Muscle of back (tissue), 13 donors: ENCODE measurements at places on chromosomes 5 and 9. TPM values are rescaled to one million over a fixed set of nuclear protein-coding genes. Genes with fewer than 3 reads are reported as not detected.

- DNase-seq, result no peak
These were observed 20.3 kb downstream of the NEK6 start for GRCh38 chr9:124278054-124278540.

GRCh38 chr5:78649211-78649695 is 681 bp upstream of the LHFPL2 start:
- DNase-seq, result peak; percentile 47

- DNase-seq, result no peak
These were observed 2.2 kb downstream of the THBS4 start for GRCh38 chr5:80037366-80037765.

DNA sequence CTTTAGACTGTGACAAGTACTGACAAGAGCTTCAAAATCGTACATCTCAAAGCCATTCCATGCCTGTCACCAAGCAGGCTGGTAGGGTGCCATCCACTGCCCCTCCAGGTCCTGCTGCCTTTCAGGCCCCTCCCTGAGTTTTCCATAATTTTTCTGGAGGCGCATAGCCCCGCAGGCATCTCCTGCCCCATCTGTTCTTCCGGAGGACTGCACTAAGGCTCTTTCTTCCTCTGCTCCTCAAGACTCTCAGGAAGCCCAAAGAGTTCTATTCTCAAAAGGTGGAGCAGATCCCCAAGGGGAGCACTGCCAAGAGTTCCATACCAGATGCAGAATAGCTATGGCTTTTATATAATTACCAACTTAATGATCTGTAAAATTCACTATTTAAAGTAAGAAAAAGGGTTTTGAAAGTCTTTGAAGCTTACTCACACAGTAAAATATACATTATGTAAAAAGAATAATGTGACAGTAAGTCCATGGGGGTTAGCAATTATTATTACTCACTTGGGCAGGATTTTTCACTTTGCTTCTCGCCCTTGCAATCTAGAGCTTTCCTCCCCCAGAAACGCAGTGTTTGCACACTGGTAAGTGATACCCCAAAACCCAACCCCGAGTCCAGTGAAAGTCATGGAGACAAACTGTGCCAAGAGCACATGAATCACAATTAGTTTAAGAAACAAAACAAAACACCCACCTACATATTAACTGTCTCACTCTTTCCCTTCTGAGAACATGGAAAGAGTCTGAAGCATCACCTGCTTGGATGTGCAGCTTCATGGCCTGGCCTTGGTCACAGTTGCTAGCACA is 114.1 kb upstream of the DAPK1 start:
- no peak for DNase-seq

DNA sequence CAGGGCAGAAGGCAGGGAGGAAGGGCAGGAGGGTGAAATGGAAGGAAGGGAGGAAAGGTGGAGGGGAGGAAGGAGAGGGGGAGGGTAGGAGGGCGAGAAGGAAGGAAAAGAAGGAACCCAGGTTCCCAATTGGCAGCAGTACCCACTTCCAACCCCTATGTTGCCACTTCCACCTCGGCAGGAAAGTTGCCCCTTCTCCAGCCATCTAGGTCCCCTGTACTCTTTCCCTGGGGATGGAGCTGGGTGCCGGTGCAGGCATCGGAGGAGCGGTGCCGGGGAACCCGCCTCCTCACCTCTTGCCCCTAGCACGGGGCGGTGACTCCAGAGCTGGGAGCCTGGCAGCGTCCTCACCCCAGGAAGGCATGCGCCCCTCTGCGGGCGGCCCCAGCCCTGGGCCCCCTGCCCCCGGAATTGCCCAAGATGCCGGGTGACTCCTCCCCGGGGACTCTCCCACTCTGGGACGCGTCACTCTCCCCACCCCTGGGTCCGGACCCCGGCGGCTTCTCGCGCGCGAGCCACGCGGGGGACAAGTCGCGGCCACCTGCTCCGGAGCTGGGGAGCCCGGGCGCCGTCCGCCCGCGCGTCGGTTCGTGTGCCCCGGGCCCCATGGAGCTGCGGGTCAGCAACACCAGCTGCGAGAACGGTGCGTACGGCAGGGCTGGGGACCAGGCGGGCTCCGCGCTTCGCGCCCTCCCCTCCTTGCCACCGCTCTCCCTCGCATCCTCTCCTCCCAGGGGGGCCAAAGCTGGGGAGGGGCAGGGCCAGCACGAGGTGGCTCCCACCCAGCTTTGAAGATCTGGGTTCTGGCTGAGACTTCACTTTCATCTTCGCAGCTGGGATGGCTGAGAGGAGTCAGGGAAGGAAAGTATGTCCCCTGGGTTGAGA is at the start of gene NIPAL4:
NIPAL4 (plus strand) TSS at position 499 of the 885 bp plus-strand sequence; CDS start at position 607, 108 bp downstream.
- no peak for DNase-seq

DNA sequence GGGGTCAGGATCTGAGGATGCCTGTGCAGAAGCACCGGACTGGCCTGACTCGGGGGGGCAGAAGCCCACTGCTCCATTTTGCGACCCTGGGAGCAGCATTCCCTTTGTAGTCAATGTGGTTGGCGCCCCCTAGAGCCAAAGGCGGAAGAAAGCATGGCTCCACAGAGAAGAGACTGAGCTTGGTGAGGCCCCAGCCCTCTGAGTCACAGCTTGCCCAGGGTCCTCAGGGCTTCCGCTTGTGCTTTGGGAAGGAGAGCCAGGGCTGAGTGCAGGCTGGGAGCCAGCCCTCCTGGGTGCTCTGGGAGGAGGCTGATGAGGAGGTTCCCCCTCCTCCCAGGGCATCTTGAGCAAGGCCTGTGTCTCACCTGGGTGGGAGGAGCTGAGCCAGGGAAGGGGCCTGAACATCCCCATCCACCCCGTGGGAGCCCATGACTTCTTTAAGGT is 5.5 kb upstream of the AQP3 start:
- DNase-seq, result peak; percentile 58

GRCh38 chr5:27773166-27773565 is 734.8 kb upstream of the CDH9 start:
- DNase-seq, result no peak

- no peak for DNase-seq
These were observed 59.0 kb downstream of the IARS1 start for GRCh38 chr9:92234514-92234913.

GRCh38 chr9:8871796-8872445 is 1072.3 kb upstream of the DMAC1 start:
- no peak for DNase-seq

- peak; percentile 27 for DNase-seq
These were observed 16.1 kb downstream of the AP3S1 start for GRCh38 chr5:115857626-115858349.

DNA sequence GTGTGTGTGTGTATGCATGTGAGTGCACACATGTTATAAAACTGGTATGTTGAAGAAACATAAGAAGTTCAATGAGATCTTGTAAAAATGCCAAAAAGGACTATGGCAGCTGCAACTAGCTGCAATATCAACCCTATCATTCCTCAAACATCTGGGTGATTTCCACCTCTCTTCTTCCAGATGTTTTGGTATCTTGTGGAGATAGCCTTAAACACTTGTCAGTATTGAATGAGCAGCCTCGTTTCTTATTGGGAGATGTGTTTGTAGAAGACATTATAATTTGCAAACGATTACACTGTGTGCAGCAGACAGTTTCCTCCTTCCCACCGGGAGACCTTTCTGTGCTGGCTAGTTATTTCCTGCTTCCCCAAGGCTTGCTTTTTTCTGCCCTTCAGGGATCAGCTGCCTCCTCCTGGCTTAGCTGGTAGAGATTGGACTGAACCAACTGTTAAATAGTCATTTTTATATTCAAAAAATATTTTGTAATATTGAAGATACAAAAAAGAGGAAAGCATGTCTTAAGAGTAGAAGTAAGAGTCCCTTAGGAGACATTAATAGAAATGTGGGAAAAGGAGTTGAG is 168.4 kb upstream of the MPDZ start:
- DNase-seq, result no peak

- DNase-seq, result no peak
These were observed 37.7 kb downstream of the NSG2 start for GRCh38 chr5:174083056-174083827.

DNA sequence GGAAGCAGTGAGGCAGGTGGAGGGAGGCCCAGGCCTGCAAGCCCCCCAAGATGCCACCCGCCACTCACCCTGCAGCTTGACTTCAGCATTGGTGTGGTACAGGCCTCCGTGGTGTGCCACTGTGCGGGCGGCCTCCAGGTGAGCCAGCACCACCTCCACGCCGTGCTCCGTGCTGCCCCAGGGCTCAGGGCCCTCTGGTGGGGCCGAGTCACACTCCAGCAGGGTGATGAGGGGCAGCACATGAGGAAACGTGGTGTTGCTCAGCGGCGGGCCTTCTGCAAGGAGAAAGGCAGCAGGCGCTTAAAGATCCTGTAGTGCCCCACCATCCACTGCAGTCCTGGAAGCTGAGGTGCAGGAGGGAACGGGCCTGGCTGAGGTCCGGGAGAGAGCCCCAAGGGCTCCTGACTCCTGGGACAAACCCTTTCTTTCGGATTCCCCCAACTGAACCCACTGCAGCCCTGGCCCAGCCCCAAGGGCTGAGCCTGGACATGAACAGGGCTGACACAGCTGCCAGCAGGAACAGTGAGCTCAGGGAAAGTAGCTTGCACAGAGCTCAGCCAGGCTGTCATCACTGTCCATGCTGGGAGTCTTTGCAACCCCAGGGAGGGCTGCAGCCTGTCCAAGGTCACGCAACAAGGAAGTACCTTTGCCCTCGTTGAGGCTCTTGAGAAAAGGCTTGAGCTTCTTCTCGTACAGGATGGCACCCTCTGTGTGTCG is 4.7 kb upstream of the TOR2A start:
- no peak for DNase-seq

DNA sequence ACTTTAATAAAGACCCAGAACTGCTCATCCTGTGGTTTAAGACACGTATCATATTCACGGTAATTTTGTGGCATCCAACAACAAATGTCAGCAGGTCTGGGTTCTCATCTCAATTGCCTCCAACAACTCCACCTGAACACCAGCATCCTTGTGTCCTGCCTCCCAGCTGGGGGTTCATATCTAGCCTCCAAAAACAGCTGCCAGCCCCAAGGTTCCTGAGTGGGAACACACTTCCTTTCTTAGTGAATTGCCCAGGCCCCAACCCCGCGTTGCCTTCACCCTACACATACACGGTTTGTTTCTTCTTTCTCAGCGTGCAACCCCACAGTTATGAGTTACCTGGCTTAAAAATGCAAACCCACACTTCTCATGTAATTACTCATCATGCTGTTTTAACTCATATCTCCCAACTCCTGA is 77.9 kb downstream of the SEMA4D start:
- DNase-seq, result no peak

GRCh38 chr9:136186386-136186785 is 18.5 kb downstream of the LHX3 start:
- no peak for DNase-seq

The LRRTM2 gene
- polyA plus RNA-seq, result 0.52 TPM

The NTRK2 gene
- 36.6 TPM for polyA plus RNA-seq

The PHF24 gene
- 0.41 TPM for polyA plus RNA-seq

The GDF9 gene
- 0.88 TPM for polyA plus RNA-seq

The ABHD17B gene
- 29.5 TPM for polyA plus RNA-seq

The SSBP2 gene
- 57.0 TPM for polyA plus RNA-seq

The SLC24A2 gene
- polyA plus RNA-seq, result 0.99 TPM

The IL33 gene
- polyA plus RNA-seq, result 27.4 TPM

The PCDHB4 gene
- 2.8 TPM for polyA plus RNA-seq

The GPR151 gene
- not detected for polyA plus RNA-seq

The SLC44A1 gene
- 21.5 TPM for polyA plus RNA-seq

The MYOT gene
- polyA plus RNA-seq, result 246 TPM

The PAEP gene
- not detected for polyA plus RNA-seq

The MIER3 gene
- 28.5 TPM for polyA plus RNA-seq

The ALDH1B1 gene
- polyA plus RNA-seq, result 19.3 TPM
